ENCODE measurements at places on chromosomes 11 and 22.

- peak; percentile 30 for DNase-seq
These were observed 10.9 kb upstream of the DKK3 start for GRCh38 chr11:12019337-12019736.

DNA sequence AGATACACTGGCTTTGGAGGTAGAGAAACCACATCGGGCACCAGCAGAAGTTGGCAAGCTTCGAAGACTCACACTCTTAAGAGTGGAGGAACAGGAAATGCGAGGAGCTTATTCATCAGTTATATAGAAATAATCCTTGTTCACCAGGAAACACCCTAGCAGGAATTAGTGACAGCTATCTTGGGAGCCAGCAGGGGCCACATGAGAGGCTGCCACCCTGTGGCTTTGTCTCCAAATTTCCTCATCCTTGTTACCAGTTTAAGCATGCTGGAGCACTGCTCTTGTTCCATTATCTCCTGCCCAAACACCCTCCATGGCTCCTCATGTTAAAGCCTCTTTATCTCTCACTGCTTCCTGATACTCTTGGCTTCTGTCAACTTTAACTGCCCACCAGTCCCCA is 131.0 kb downstream of the PLEKHA7 start:
- no peak for DNase-seq

- DNase-seq, result peak; percentile 26
These were observed 679 bp upstream of the DPP3 start for GRCh38 chr11:66479394-66480116.

DNA sequence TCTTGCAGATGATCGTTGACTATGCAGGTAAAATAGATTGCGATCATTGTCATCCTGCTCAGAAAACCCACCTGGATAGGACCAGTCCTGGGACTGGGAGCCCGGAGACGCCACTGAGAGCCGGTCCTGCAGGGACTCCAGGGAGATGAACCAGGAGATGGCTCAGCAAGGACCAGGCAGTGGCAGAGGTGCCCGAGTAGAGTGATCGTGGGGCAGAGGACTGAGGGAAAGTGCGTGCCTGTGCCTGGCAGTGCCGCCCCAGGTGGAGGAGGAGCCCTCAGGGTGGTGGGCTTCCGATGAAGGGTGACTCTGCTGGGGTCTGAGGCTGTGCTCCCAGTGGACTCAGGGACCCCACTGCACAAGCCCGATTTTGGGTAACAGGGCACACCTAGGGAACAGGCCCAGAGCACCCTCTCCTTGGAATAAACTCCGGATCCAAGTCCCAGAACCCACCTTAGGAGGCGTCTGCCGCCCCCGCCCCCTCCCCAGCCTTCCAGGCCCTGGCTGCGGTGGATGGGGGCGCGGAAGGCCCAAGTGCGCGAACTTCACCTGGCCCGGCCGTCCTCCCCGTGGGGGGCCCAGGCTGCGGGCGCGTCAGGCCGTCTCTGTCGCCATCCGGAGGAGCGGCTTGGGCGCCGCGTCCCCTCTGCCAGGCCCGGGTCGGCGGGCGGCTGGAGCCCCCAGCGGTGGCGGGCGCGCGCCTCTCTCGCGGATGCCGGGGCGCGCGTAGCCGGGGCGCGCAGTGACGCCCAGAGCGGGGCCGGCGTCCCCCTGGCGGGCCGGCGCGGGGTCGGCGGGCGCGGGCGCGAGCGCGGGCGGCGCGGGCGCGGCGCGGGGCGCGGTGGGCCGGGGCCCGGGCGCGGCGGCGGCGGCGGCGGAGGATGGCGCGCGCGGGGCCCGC is 1338.8 kb downstream of the BRD1 start:
- peak; percentile 22 for DNase-seq

DNA sequence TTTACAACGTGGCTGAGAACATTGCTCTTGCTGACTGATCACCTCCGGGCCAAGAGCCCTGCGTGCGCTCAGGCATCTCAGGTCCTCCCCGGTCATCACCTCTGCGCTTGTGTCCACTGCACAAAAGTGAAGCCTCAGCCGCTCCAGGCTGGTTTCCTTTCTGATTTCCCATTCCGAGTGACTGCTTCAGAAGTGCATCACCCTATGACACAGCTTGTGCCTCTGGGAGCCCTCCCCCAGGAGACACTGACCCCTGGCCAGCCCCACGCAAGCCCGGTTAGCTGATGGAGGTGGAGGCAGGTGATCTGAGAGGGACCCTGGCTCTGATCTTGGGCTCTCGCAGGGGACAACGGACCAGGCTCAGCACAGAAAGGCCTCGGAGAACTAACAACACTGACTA is 38.3 kb upstream of the GNB1L start:
- no peak for DNase-seq

- DNase-seq, result no peak
These were observed 415.2 kb downstream of the LARGE1 start for GRCh38 chr22:33504941-33505625.

- DNase-seq, result no peak
These were observed 507.6 kb upstream of the LARGE1 start for GRCh38 chr22:34427841-34428240.

- no peak for DNase-seq
These were observed 1.6 kb upstream of the GSTT4 start for GRCh38 chr22:24006914-24007214.

GRCh38 chr11:104522650-104523049 is 358.7 kb upstream of the PDGFD start:
- DNase-seq, result no peak

DNA sequence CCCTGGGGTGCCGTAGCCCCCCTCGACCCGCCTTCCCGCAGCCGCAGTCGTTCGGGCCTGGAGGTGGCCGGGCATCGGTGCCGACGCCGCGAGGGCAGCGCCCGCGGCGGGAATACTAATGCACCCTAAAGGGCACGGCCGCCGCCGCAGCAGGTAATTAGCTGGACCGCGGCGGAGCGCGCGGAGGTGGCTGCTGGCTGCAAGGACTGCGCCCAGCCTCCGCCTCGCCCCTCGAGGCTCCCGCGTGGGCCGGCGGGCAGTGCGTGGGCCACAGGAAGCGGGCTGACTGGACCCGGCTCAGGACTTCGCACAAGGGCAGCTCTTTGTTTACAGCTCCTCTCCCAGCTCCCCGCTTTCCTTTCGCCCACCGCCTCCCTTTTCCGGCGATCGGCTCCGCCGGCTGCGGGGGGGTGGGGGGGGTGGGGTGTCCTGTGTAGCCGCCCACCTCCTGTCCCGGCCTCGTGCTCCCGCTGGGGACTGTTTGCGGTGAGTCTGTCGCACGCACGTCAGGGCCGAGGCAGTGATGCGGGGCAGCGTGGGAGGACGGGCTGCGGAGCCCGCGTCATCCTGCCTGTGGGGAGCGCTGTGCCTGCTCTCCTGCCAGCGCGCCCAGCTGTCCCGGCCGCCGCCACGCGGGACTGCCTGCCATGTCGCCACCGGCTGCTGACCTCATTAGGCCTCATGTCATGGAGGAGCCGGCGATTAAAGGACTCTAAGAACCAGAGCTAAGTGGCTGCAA is 53.2 kb downstream of the GRIK4 start:
- no peak for DNase-seq

DNA sequence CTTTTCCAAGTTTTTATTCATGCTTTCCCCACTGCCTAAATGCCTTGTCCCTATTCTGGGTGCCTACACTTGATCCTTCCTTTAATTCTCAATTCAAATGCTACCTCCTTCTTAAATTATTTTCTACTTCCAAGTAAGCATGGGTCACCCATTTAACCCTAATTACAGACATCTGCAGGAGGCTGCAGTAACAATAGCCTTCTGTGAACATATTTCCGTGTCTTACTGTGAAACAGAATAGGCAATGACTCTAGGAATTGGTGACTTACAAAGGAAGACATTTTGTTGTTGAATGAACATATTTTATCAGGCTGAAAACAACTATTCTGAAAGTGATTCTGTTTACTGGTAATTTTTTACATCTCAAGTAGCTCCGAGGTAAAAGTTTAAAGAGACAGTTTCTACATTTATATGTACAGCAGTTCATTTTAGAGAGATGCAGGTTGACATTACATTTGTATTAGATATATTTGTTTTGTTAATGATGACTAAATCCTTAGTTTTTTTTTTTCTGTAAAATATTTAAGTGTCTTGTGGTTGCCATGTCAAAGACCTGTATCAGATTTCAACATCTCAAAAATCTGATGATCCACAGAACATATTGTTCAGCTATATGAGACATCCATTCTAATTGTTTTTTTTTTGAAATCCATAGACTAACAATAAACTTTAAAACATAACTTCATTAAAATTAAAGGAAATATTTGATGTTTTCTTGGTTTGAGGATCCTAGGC is 316.8 kb downstream of the CASP12 start:
- peak; percentile 31 for DNase-seq

DNA sequence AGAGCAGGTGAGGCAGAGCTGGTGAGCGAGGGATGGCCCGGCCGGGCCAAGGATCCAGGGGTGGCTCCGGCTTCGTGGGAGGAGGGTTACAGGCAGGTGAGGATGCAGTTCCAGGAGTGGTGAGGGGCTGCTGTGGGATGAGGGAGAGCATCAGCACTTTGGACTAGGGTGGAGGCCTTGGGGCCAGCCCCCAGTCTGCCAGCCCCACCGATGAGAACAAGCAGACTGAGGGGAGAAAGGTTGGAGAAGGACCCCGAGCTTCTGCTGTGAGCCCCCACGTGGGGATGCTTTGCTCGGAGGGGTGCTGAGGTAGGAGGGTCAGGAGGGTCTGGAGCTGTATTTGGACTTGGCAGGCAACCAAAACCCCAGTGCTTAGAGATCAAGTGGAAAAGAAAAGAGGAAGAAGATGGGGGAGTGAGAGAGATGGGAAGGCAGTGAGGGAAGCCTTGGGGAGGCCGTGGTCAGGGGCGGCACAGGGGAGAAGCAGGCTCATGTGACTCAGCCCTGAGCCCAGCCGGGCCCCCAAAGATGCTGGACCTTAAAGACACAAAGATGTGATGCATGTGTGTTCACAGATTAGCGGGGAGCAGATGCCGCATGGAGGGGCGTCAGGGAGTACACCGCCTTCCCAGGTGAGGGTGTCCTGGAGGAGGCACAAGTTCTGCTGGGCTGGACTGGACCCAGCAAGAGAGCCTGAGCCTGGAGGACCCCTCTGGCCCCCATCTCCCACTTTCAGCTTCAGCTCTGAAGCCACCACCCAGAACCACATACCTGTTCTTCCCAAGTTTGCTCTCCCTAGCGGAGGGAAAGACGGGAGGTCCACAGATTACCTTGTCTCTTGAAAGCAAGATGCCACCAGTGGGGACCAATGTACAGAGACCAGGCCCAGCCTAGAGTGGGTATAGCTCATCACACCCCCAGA is 91.3 kb downstream of the CDKN1C start:
- no peak for DNase-seq

DNA sequence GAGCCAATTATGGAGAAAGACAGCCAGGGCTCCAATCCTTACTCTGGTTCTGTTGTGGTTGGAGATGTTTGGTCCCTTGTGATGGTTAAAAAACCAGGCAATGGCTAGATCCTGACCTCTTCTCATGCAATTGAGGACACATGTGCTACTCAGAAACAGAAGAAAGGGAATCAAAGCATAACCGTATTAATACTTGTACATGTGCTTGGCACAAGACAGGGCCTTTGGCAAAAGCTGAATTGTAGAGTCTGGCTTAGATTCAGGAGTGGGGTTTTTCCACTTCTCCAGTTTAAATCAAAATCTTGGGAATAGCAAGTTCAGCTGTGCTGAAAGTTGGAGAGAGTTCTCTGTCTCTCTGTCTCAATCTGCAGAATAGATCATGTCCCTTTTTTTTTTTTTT is 80.1 kb upstream of the E2F8 start:
- no peak for DNase-seq

- no peak for DNase-seq
These were observed 146.2 kb downstream of the CRYBB2 start for GRCh38 chr22:25365491-25366261.

DNA sequence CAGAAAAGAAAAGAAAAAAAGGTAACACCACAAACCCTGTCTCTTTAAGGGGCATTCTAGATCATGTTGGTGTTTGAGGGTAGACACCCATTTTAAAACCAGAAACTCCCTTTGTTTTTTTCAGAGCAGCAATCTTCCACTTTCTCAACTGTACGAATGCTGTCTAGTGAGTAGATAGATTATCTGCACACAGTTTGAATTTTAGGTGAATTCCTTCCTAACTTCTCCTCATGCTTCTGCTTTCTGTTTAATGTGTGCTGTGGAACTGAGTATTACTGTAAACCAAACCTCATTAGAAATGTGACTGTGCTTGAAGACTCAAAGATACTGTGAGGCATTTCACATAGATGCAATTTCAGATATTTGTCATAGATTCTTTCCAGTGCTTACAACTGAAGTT is 102.4 kb downstream of the PRMT3 start:
- no peak for DNase-seq

DNA sequence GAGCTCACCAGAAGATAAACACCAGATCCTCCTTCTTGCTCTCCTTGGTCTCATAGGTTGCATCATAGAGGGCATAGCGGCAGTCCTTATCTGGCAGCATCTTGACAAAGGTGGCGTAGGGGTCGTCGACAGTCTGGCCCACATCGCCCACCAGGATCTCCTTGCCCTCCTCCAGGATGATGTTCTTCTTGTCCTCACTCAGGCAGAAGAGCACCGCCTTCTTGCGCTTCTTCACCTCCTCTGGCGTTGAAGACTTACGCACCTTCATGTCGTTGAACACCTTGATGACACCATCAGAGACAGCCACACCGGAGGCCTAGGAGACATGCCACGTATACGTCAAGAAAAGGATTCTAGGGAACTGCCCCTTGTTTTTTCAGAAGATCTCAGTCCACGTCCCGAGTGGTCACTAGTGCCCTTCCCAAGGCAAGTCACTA is 2.0 kb downstream of the CFL1 start:
- DNase-seq, result no peak

DNA sequence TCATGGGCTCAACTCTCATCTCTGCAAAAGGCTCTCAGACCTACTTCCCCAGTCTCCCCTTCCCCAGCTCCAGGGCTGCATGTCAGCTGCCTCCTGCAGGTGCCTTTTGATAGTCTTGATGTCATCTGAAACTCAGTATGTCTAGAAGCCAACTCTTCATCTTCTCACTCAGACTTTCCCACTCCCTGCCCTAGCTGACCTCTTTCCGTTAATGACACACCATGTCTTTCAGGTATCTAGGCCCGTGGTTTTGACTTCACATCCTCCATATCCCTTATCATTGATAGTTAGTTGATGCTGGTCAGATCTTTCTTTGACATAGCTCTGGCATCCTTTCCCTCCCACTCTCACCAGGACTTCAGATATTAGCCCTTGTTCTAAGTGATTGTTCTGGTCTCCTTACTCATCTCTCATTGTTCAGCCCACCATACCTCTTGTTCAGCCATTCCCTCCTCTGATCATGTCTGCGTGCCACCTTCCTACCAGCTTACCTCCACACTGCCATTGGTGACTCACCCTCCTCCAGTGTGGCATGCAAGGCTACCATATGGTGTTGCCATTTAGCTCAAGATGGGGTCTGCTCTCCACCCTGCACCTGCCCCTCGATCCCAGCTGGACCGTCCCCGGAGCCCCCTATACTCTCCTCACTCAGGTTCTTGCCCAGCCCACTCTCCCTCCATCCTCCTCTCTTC is 18.4 kb downstream of the TTC12 start:
- no peak for DNase-seq

- DNase-seq, result peak; percentile 45
These were observed 96.8 kb downstream of the ATM start for GRCh38 chr11:108319541-108320145.
